ENCODE measurements at places on chromosomes 4 and X.

- DNase-seq: no peak
These were observed 205.9 kb downstream of the STIM2 start for GRCh38 chr4:27066591-27066990.

DNA sequence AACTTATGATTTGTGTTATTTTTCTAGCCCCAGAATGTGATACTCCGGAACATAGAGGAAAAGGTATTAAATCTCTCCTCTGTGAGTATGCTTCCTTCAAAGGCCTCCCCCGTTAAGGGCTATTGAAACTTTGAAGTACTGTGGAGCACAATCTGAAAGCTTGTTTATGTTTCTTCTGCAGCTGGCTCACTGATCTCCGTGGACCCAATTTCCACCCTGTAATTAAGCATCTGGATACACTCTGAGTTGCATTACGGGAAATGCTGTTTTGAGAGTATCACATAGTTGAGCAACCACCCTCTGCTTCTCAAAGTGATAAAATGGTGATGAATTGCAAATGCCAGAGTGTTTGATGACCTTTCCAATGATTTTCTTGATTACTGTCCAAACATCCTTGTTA, 296.8 kb upstream of the PABPC5 start:
- no peak for DNase-seq

DNA sequence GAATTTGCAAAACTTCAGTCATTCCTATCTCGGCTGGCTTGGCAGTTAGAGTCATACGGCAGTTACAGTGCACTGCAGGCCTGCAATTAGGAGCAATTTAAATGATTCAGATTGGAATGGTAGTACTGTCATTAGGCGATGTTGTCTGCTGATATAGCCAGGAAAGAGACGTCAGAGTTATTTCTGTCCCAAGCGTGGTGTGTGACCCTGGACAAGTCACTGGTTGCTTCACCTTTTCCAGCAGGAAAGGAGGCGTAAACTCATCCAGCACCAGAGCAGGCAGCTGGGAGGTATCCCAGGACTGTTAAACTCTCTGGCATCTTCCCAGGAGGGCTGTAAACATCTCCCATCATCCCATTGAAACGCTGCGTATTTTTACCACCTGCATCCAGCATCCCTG, 836 bp upstream of the LNX1 start:
- no peak for DNase-seq

GRCh38 chr4:13678186-13678924, 50.8 kb upstream of the BOD1L1 start:
- DNase-seq: no peak

GRCh38 chr4:110532901-110533589, 57.1 kb downstream of the ENPEP start:
- DNase-seq: no peak

DNA sequence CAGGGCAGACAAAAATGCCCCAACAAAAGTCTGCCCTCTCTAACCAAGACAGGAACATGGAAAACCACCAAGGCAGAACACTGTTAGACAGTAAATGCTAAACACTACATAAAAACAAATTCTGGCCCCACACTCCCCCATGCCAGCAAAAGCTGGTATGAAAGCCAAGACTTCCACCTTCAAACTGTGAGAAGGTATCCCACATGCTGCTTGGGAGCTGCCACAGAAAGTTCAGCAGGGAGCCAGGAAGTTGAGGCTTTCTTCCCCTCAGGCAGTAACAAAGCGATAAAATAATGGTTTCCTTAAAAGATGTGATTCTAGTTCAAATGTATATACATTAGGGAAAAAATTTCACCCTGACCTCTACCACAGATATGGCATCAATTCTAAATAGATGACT, 770.4 kb upstream of the NDST4 start:
- DNase-seq: no peak

DNA sequence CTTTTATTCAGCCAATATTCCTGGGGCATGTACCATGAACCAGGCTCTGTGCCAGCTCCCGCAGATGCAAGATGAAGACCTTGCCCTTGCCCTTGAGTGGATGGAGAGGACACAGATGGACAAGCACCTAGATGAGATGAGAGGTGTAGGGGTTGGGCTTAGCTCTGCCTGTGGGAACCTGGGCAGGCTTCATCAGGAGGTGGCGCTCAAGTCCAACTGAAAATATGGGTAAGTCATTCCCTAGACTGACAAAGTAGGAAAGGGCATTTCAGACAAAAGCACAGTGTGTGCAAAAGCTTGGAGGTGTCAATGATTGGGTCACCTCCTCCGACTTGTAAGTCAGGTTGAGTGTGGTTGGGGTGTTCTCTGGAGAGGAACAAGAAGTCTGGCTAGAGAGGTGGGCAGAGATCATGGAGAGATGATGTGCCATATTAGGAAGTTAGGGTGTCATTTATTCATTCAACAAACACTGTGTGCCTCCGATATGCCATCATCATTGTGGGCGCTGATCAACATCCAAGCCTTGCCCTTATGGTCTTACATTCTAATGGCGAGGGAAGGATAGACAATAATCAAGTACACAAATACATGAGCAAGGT, 64.6 kb downstream of the ANAPC4 start:
- no peak for DNase-seq

DNA sequence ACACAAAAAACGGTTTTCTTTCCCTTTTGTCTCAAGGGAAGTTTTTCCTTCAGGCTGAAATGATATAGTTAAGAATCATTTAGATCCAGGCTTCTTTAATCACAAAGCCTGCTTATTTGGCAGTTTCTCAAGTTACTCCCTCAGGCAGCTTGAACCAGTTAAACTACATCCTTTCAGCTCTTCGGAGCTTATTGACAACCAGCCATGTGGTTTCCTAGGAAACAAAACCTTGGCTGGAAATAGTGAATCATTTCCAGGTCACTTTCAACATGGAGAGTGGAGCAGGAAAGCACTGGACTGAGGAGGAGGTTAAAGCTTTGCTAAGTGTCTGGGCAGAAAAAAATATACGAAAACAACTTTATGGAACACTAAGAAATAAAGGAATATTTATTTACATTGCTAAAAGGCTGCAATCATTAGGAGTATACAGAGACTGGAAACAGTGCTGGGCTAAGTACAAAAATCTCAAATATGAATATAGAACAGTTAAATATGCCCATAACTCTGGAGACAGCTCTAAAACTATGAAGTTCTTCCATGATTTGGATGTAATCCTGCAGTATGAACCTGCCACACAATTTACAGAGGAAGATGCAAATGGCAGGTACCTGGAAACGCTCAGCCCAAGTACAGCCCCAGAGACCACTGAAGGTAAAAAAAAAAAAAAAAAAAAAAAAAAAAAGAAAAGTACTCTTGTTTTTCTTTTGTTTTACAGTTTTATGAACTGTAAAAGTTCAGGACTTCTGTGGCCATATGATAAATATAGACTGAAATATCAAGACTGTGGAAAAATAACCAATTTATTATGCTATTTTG, 23.2 kb upstream of the AASDH start:
- DNase-seq: no peak

GRCh38 chrX:130125091-130125874, 15.0 kb upstream of the ELF4 start:
- no peak for DNase-seq

DNA sequence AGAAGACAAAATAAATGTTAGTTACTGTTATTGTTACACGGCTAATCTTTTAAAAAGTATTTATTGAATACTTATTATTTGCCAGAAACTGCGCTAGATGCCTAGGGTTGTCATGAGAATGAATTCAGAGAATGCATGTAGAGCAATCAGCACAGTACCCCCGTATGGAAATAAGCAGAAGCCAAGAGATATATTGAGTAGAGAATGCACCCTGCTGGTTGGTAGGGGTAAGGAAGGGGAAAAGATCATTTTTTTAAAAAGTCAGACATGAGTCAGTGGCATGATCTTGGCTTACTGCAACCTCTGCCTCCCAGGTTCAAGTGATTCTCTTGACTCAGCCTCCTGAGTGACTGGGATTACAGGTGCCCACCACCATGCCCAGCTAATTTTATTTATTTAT, 13.1 kb upstream of the DRP2 start:
- DNase-seq: no peak

- no peak for DNase-seq
These were observed 131.4 kb downstream of the PTTG2 start for GRCh38 chr4:38091636-38092035.

GRCh38 chr4:99816545-99817308, at the start of gene DAPP1:
DAPP1 (plus strand) TSS chr4:99816827; CDS start chr4:99816914, 87 bp downstream.
- DNase-seq: peak; percentile 37

GRCh38 chrX:150913511-150913910, 15.0 kb upstream of the CD99L2 start:
- no peak for DNase-seq

- no peak for DNase-seq
These were observed 62.5 kb downstream of the RGS12 start for GRCh38 chr4:3355266-3355748.

GRCh38 chr4:152524427-152524826, 11.5 kb downstream of the FBXW7 start:
- DNase-seq: no peak

DNA sequence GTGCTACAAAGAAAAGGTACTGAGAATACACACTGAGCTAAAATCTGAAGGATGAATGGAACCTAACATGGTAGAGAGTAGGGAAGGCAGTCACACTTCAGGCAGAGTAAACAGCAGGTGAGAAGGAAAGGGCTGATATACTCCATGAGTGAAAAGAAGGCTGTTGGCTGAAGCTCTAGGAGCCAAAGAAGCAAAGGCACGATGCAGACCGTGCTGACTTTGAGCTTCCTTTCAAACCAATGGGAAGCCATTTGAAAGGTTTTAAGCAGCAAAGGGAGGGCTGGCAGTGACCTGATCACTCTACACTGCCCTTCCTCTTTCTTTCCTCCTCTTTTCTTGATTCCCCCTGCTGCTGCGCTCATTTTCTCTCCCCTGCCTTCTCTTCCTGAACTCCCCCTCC, 66.4 kb downstream of the TMEM154 start:
- DNase-seq: no peak

DNA sequence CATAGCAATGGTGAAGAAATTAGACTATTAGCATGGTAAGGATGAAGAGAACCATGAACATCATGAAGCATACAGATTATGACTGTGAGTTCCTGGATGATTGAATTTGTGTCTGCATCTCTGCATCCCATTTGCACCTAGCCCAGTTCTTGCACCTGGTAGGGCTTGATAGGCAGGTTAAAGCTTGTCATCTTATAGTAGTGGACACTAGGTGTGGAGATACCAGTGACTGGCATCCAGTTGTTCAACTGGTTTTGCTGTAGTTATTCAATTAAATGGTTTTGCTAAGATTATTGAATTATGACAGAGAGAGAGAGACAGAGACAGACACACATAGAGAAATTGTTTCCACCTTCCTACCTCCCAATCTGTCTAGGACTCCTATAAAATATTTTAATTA, 5.0 kb downstream of the ADH7 start:
- no peak for DNase-seq

GRCh38 chr4:95761871-95762270, 78.0 kb upstream of the PDHA2 start:
- DNase-seq: no peak

GRCh38 chr4:110613745-110614144, 9.1 kb downstream of the PITX2 start:
- no peak for DNase-seq

GRCh38 chr4:187550256-187550950, 445.2 kb upstream of the ZFP42 start:
- no peak for DNase-seq

DNA sequence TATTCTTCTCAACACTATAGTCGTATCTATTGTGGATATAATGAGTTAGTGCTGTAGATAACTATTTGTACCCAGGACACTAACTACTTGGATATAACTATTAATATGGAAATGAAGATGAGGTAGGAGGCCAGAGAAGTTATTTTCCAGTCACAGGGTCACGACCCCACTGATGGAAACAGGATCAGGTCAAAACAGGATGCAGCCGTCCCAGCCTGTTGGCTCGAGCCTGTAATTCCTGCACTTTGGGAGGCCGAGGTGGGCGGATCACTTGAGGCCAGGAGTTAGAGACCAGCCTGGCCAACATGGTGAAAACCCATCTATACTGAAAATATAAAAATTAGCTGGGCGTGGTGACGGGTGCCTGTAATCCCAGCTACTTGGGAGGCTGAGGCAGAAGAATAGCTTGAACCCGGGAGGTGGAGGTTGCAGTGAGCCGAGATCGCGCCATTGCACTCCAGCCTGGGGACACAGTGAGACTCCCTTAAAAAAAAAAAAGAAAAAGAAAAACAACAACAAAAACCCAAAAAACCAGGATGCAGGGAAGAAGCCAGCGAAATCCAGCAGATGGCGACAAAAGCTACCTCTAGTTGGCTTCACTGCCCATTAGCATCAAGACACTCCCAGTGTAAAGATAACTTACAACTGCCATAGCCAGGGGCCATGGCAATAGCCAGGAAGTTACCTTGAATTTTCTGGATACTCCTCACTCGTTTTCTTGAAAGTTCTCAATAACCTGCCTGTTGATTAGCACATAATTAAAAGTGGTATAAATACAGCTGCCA, 37.9 kb upstream of the NKAP start:
- DNase-seq: no peak

GRCh38 chr4:112143781-112144180, 1.5 kb upstream of the FAM241A start:
- DNase-seq: no peak

DNA sequence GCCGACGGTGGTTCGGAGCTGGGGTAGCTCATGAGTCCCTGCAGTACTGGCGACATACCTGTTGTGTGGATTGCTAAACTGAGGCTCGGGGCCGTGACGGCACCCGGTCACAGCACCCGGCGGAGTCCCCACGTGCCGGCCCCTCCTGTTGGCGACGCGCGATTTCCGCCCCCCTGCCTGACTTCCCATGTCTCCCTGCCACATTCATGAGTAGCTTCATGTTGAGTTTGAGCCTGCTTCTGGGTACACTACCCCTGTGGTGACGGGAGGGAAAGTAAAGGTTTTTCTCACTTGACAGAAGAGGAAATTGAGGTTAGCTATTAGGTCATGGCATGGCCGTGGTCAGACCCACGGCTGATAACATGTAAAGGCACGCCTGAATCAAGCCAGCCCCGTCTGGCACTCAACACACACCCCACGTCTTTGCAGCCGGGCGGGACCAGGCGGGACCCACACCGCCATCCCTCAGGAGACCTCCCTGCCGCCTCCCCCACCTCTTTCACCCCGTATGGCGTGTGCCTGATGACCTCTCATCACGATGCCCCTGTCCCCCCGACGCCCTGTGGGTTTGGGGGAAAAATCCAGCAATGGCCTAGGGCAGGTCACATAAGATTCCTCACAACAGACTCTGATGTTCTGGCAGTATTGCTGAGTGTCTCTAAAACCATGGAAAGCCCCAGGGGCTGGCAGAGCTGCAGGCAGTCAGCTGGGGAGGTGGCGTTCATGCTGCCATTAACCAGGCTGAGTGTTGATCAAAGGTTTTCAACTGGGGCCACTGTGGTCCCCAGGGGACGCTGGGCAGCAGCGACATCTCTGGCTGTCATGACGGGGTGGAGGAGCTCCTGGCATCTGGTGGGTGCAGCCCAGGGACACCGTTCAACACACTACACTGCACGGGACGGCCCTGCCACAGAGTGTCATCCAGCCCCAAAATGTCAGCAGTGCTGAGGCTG, 29.2 kb downstream of the P2RY8 start:
- DNase-seq: no peak

DNA sequence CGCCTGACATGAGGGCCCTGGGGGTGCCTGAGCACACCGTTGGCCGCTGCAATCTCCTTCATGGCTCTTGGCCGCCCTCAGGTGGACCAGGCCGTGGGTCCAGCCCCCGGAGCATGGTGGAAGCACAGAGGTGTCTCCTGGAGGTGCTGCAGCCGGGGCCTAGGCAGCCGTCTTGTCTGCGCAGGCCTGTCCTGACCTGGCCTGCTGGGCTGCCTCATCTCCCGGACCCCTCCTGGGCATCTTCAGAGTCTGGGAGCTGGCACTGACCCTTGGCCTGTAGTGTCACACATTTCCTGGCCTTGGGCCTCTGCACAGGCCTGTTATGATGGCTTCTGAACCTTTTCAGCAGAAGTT, 20.9 kb downstream of the UVSSA start:
- DNase-seq: no peak

Measured in stimulated activated CD8-positive, alpha-beta memory T cell treated with anti-CD3 and anti-CD28 coated beads, Interleukin-4, amount 100 ng/mL, for 1 hour (primary cell).